ENCODE measurements at places on chromosomes 3 and 15.

- DNase-seq: no peak
Observed at GRCh38 chr15:61624950-61625349, 395.8 kb upstream of the RORA start.

GRCh38 chr3:33229947-33230346 lies 11.3 kb upstream of the SUSD5 start:
- no peak for DNase-seq

- DNase-seq: no peak
Observed at GRCh38 chr3:31936420-31937060, 44.5 kb downstream of the OSBPL10 start.

- DNase-seq: no peak
Observed at GRCh38 chr3:127074900-127075360, 92.0 kb downstream of the PLXNA1 start.

DNA sequence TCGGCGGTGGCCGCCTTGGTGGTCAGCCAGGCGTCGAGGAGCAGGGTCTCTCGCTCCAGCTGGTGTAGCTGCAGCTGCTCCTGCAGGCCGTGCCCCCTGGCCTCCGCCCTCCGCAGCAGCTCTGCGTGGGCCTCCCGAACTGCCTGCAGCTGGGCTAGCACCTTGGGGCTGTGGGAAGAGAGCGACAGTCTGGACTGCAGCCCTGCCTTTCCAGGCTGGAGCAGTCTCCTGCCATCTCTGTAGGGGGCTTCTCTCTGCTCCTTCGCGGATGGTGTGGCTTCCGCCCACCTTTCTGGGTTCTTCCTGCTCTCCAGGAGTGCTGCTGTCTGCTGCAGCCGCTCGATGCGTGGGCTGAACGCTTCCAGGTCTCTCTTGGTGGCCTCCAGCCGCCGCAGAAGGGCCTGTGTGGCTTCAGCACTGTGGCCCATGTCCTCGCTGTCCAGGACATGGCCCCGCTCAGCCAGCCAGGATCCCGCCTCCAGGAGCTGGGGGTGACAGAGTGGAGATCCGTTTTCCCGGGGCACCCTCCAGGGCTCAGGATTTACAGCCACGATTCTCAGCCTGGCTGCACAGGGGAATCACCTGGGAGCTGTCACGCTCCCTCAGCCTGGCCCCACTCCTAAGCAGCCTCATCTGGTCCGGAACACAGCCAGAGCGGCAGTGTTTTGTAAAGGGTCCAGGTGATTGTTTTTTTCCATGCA lies 16.8 kb downstream of the PLA2G4B start:
- no peak for DNase-seq

GRCh38 chr3:24416224-24416623 lies 78.4 kb downstream of the THRB start:
- DNase-seq: no peak

DNA sequence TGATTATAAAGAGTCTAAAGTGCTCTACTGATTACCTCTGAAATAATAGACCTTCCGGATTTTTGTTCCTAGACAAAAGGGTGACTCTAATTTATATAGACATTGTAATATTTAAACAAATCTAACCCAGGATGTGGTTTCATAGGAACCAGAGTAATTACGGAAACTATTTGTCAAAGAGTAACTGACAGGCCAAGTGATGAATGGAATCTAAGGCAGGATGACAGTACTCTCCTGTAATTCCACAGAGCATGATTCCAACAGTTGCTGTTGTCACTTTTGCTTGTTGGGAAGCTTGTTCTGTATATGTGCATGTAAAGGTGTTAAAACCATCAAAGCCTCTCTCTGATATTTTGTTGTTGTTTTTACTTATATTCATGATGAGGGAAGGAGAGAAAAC lies 1141.0 kb downstream of the IGSF11 start:
- no peak for DNase-seq

DNA sequence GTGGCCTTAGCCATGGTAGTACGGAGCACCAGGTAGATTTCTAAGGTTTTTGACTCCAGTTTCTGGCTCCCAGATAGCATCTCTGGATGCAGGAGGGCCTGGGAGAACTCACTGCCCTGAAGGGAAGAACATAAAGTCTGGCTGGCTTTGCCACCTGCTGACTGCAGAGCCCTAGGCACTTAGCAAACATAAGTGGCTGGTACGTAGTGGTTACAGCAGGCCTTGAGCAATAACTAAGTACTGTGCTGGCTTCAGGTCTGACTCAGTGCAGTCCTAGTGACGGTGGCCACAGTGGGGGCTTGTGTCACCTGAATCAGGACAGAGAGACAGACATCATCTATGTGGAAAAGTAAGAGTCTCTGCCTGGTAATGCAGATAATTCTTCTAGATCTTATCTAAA lies 871.1 kb downstream of the PDCD6IP start:
- DNase-seq: no peak

GRCh38 chr3:10349801-10350200 lies 28.9 kb upstream of the SEC13 start:
- no peak for DNase-seq

GRCh38 chr3:161107311-161107710 lies 2.2 kb upstream of the B3GALNT1 start:
- no peak for DNase-seq

DNA sequence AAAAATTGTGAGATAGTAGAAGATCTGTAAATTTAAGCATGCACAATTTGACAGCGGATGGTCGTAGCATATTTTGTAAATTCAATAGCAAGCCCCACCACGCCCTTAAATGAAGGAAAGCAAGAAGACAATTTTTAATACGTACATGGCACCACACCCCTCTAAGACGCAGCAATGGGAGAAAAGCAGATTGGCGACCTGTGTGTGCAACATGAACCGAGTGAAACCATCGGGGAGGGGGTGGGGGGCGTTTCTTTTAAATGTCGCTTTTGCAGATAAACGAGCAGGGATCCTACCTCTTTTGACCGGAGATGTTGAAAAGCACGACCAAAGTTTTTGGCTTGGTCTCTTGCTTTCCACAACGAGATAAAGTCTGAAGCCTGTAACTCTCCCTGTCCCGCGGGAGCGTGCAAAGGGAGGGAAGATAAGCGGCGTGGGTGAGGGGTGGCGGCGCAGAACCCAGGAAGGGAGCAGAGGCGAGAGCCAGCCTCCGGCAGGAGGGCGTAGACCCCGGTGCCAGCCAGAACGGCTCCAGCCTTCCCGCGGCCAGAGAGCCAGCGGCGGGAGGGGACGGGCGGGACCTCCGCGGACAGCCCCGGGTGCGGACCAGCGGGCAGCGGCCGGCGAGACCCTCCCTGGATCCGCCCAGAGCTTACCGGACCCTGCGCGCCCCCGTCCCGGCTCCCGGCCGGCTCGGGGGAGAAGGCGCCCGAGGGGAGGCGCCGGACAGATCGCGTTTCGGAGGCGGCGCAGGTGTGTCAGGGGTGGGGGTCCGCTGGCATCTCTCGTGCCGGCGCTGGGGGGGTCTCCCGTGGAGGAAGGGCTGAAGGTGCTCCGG lies at the start of gene CHL1:
CHL1 (plus strand) TSS at position 453 of the 838 bp plus-strand sequence. CDS start 123,014 bp downstream, outside the sequence.
- no peak for DNase-seq

DNA sequence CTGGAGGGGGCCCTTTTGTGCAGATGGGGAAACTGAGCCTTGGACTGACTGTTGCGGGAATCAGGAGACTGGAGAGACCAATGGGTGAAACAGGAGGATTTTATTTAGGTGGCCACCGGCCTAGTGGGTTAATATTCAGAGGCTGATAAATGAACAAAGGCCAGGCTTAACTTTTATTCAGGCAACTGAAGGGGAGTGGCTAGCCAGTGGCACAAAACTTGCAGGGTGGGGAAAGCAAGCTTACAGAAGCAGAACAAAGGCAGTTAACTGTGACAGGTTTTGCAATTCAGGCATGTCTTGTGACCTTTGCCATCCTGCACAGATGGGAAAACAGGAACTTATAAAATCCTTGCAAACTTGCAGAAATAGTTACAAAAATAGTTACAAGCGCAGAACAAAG lies 24.9 kb upstream of the ACAD9 start:
- DNase-seq: no peak

DNA sequence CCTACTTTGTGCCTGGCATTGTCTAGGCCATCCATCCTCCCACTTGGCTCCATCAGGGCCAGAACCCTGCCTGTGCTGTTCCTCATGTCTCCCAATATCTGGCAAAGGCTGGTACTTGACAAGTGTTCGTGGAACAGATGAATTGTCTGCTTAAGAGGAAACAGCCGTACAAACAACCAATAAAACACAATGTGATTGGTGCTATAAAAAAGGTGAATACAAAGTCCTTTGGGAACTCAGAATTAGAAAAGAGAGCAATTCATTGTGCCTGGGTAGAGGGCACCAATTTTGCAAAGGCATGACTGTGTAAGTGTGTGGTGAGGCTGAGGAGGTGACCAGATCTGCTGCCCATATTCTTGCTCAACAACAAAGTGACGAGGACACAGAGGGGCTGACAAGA lies 164.5 kb upstream of the PPP2R3A start:
- DNase-seq: no peak

GRCh38 chr3:190109441-190109840 lies 11.3 kb downstream of the P3H2 start:
- DNase-seq: no peak

DNA sequence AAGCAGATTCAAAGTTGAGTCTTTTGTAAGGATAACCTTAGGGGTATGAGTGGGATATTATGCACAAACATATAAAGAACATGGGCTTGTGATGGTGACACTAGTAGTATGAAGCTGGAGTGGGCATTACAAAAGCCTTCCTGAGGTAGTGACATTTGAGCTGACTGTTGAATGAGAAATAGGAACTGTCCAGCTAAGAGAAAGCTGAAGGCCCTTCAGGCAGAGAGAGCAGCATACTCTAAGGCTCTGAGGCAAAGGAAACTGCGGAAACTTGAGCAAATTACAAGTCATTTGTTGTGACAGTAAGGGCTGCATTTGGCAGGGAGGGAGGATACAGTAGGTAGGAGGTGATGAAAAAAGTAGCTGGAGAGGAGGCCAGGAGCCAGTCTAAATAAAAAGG lies 190.7 kb upstream of the CD96 start:
- DNase-seq: no peak

DNA sequence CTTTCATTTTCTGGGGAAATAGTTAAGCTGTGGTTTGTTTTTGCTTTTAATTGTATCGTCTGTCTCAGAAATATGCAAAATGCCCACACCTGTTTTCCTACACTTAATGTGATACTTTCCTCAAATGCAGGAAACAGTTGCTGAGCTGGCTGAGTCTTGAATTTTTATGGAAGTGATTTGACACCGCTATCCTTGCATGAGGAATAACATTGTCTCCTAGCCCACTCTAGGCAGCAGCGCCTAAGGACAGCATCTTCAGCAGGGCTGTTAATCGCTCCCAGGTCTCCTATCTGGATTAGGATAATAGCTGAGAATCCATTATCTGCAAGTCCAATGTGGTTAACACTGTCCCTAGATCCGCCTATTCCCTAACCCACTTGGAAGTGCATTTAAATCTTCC lies 132.6 kb upstream of the NR2E3 start:
- DNase-seq: no peak

DNA sequence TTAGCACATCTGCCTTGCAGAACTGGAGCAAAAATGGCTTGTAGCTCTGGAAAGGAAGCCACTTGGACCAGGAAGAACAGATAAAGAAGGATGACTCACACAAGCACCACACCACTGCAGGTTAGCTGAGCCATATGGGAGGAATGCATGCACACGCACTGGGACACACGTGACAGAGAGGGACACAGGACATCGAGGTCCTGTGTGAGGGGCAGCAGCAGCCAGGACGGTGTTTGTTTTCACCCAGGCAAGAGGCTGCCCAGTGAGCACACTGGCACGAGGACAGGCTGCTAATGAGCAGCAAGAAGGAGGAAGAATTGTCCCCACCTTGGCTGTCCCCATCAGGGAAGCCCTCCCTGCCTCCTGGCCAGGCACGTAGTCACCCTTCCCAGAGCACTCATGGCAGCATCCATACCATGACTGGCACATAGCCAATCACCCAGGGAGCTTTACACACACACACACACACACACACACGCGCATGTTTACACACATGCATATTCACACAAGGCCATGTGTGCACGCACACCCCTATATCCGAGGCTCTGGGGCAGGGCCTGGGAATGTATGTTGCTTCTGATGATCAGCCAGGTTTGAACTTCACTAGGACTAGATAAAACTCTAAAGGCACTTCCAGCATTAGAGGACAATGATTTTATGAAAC lies 24.0 kb upstream of the SPTBN5 start:
- DNase-seq: no peak

DNA sequence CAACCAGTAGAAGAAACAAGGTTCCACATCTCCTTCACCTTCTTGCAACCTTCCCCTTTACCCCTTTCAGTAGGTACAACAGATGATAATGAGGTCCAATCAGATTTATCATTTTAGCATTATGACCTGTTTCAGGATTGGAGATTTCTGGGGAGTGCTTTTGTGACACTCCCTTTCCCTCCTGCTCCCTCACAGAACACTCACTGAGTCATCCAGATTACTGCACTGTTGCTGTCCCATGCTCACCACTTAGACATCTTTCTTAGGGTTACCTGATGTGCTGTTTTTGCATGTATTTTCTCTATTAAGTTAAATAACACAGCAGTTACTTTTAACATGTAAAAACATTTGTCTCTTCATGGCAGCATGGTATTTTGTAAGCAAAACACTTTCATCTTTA lies 118.5 kb downstream of the MFSD1 start:
- DNase-seq: no peak

- no peak for DNase-seq
Observed at GRCh38 chr3:188272481-188273372, 118.8 kb downstream of the LPP start.

DNA sequence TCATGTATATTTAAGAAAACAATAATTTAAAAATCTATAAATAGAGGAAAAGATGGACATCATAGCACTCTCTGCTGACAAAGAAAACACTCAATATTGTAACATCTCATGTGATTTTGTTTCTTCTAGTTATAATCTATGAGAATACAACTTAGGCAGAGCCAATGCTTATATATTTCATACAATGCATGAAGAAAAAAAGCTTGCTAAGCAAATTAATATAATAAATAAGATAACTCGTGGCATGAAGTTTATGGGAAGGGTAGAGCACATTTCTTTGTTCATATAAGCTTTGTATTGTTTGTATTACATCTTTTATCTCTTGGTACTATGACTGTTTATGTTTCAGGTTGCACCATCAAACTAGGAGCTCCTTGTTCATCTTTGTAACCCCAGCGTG lies 7.6 kb upstream of the ANXA2 start:
- DNase-seq: no peak
